DMS79 treated with DMSO at 0.1 percent for 48 hours (cell line): ENCODE measurements at places on chromosomes 7 and 10.

DNA sequence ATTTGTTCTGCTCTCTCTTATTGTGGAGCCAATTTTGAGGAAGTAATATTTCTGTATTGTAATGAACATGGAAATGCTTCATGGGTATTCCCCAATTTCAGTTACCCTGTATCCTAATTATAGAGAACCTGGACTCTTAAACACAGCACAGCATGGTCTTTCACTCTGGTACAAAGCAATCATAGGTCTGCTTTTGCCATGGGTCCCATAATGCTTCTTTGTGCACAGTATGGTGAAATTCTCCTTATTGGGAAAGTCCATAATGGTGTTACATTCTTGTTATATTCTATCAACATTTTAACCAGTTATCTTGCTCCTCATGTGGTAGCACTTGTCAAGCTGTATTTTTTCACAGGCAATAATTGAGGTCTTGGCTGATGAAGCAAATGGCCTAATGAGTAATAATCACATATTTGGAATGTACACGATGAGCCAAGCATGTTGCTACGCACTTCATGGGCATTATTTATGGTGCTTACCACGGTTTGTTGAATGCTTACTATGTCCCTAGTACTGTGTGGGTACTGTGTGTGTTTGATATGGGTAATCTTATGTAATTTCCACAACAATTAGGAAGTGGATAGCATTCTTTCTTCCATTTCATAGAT lies 42.9 kb downstream of the PRKG1 start:
- DNase-seq: no peak

DNA sequence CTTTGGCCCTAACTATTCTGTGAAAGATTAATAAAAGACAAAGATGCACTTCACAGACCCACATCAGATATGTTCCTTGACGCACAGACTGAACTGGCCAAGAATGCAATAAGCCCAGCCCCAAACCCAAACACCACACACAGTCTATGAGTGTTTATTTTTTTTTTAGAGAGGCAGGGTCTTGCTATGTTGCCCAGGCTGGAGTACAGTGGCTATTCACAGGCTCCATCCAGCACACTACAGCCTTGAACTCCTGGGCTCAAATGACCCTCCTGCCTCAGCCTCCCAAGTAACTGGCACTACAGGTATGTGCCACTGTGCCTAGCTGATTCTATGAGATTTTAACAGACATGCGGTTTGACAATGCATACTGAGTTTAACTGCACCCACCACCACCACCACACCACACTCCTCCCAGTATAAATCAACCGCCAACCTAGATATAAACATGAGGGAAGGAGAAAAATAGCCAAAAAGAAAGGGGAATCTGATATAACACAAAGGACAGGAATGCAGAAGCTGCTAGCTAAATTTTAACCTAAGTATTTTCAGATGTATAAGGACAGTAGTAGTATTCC lies 35.1 kb upstream of the SLC26A3 start:
- DNase-seq: no peak

- no peak for DNase-seq
Observed at GRCh38 chr7:85583131-85583953, 396.5 kb upstream of the SEMA3D start.

DNA sequence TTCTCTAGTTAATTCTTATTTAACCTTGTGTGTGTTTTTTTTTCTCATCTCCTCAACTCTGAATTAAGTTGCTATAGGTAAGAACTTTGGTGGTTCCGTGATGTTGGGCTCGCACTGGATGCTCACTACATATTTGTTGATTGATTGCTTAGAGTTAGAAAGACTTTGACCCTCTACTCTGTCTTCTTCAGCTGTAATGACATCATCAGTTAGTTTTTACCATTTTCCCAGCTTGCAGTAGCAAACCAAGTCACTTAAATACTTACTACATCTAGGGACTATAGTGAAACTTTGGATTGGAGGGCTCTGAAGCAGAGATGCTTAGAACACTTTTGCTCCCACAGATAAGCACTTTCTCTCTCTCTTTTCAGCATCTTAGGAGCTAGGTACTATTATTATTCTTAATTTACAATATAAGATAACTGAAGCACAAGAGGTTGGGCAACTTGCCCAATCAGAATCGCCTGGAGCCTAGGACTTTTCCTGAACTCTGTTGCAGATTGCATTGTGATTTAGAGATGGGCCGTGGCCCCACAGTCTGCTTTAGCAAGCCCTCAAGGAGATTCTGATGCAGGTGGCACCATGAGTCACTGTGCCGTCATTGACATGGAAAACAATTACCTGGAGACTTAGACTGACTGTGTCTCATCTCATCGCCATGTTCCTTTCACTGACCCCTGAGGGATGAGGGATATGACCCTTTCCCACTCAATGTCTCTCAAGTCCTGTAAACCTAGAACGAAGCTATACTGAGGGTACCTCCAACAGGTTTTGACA lies 471.9 kb upstream of the PODXL start:
- peak; percentile 80 for DNase-seq

DNA sequence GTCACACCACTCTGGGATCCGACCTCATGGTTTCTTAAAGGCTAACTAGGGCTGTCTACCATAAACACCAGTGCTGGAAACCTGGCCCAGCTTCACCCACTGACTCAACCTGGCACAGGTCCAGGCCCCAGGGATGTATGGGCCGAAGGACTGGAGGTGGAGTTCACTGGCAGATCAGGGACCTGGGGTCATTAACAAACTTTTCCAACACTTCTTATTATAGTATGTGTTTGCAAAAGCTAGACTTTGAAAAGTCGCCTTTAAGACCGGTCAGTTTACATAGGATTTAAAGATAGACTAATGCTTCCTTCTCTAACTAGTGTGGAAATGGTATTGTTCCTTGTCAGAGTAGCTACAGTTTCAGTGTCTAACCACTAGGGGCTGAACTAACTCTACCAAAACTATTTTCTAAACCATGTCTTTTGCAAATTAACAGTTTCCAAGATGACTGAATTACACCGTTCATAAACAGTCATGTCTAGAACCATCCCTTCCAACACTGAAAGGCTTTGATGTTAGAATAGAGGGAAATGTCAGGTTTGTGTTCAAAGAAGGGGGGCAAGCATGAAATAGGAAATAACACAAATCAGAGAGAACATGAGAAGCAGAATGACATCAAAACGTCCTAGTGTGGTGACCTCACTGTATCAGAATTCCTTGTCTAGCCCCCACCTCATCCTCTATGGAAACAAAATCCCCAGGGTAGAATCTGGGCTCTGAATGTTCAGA lies 29.7 kb downstream of the STN1 start:
- peak; percentile 41 for DNase-seq

- no peak for DNase-seq
Observed at GRCh38 chr7:42024537-42024936, 212.5 kb downstream of the GLI3 start.

DNA sequence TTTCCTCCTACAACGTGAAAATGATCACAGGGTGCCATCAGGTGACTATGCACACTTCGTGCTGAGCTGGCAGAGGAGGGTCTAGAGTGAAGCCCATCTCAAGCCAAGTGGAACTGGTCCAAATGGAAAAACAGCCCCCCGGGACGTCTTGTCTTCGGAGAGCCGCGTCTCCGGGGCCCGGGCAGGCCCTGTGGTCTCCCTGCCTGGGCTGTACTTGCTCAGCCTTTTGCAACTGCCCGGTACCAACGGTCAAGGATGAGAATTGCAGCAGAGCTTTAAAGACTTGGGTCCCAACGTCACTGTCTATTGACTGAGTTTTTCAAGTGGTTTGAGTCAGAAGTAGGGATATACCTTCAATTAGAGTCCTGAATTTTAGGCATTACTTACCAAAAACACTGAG lies 315.5 kb downstream of the PTPRN2 start:
- DNase-seq: no peak

- no peak for DNase-seq
Observed at GRCh38 chr7:96026010-96026409, 253.7 kb downstream of the DYNC1I1 start.
